ENCODE measurements at places on chromosomes 2 and 18.

DNA sequence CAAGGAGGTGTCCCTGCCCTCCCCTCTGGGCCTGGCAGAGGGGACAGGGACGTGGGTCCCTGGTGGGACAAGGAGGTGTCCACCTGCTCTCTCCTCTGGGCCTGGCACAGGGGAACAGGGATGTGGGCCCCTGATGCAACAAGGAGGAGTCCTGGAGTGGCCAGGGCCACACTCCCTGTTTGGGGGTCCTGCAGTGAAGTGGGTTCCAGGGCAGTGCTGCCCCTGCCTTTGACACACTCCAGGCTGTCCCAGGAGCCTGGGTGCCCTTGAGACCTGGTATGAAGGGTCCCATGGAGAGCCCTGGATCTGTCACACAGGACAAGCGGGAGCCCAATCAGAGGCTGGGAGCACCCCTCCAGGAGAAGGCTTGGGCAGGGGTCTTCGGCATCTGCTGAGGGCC, 75.8 kb upstream of the GPC1 start:
- no peak for DNase-seq

GRCh38 chr2:142745691-142746090, 131.8 kb upstream of the KYNU start:
- no peak for DNase-seq

DNA sequence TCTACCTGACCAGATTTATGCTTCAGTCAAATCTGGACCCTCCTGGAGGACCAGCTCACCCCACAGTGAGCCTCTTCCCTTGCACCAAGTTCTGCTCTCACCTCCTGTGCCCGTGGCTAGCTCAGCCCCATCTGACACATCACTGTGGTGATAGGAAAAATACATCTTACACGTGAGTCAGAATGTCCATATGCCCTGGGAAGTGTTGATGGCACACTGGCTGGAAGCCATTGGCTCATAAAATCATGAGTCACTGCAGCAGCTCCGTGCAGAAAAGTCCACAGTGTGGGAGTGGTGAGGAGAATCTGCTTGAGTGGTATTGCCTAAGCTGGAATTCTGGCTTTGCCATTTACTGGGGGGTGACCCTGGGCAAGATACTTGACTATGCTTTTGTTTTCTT, 42.6 kb upstream of the RAPGEF4 start:
- DNase-seq: peak; percentile 15

- DNase-seq: no peak
Observed at GRCh38 chr18:13221869-13222855, 3.6 kb downstream of the LDLRAD4 start.

- no peak for DNase-seq
Observed at GRCh38 chr2:108199726-108200125, 40.0 kb upstream of the SULT1C3 start.

DNA sequence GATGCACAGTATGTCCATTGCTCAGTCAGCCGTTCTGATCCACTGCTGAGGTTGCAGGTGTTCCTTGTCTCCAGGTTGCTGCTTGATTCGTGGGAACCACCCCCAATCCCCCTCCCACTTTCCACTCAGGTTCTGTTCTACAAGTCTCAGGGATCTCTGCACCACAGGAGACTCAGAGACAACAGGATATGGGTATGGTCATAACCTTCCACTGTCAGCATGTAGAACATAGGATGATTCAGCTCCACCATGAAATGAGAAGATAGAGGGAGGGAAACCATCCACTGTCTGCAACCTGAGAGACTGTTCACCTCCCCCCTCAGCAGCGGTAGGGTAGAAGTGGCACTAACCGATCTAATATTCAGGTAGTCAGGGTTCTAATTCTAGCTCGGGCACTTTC, 19.0 kb upstream of the KLF7 start:
- DNase-seq: no peak

GRCh38 chr18:42157420-42157819, 202.4 kb downstream of the PIK3C3 start:
- no peak for DNase-seq

DNA sequence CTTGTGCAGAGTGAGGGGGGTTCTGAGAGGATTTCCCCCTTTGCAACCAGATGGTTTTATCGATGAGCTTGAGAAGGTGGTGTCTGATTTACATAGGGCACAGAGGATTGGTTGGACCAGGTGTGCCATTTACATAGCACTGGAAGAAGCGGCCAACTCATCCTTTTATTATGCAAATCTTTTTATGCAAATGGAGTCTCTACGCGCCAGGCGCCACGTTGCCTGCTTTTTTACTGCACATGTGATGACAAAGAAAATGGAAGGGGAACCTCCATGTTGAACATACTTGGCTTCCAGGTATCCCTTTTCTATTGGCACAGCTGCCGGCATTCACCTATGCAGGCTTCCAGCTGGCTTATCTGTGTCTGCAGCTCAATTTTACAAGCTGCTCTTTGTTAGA, 18.4 kb upstream of the TXNL4A start:
- no peak for DNase-seq

GRCh38 chr18:50151926-50152325, 43.0 kb downstream of the MYO5B start:
- DNase-seq: no peak

DNA sequence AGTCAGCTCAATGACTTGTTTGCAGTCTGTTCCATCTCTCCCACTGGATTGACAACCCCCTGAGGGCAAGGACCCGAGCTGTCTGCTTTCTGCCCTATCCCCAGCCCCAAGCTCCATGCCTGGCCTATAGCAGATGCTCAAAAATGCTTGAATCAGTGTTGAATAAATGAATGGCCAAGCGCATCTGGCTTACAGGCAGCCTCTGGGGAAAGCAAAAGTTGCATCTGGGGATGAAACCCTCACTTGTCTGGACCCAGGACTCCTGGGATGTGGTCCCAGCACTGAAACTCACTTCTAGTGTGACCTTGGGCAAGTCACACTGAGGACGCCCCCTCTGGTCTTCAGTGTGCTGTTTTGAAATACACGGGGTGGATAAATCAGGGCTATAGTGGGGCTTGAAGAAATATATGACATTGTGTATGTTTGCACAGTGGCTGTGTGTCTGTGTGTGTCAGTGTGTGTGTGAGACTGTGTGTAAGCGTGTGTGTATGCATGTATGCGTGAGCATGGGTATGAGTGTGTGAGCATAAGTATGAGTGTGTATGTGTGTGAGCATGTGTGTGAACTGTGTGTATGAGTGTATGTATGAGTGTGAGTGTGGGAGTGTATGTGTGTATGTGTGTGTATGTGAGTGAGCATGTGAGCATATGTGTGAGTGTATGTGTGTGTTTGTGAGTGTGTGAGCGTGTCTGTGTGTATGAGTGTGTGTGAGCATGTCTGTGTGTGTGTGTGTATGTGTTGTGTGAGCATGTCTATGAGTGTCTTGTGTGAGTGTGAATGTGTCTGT, 27.8 kb upstream of the TNS1 start:
- DNase-seq: no peak

- no peak for DNase-seq
Observed at GRCh38 chr2:229089776-229090175, 181.3 kb downstream of the PID1 start.

GRCh38 chr18:50674307-50674980, 114.6 kb downstream of the MAPK4 start:
- no peak for DNase-seq

DNA sequence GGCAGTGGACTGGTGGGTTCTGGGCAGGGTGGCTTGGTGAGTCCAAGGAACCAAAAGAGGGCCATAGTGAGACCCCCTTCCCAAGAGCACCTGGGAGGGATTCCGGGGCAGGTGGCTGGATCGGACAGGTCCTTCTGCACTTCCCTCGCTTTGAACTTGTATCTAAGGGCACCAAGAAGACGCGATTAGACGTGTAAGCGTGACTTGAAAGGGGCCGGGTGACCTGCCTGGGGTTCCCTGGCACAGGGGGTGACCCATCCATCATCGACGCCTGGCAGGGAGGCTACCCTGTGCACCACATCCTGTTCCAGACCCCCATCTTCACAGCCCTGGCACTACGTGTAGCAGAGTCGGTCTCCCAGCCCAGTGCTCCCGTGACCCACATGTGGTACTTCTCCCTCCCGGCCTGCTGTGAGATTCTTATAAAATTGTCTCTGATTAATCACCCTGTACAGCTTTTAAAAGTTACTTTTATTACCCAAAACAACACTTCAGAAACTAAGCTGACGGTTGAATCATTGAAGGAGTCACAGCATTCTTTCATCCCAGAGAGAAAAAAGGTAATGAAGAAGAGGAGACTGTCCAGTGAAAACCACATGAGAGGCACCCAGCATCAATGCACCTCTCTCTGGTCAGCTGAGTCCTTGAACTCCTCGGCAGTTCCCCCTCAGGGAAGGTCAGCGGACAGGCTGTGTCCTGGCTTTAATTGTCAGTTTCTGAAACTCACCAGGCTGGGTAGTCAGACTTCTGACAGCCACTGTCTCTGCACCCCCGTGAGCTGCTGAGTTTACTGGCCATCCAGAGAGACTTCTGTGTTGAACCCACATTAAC, 13.0 kb downstream of the SH3BP4 start:
- DNase-seq: no peak

DNA sequence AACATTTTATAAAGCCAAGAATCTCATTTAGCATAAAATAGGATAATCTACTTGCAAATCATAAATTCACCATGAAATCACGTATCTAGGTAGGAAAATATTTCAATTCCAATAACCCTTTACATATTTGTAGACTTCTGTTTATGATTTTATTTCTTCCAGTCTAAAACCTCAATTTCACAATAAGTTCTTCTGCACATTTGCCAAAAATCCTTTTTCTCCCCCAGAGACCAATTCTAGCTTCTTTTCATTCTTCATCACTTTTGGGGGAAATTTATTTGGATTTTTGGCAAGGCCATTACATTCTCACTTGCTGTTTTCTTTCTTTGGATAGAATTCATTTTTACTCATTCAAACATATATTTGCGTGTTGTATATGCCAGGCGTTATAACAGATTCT, 86.8 kb downstream of the SPRED2 start:
- no peak for DNase-seq

DNA sequence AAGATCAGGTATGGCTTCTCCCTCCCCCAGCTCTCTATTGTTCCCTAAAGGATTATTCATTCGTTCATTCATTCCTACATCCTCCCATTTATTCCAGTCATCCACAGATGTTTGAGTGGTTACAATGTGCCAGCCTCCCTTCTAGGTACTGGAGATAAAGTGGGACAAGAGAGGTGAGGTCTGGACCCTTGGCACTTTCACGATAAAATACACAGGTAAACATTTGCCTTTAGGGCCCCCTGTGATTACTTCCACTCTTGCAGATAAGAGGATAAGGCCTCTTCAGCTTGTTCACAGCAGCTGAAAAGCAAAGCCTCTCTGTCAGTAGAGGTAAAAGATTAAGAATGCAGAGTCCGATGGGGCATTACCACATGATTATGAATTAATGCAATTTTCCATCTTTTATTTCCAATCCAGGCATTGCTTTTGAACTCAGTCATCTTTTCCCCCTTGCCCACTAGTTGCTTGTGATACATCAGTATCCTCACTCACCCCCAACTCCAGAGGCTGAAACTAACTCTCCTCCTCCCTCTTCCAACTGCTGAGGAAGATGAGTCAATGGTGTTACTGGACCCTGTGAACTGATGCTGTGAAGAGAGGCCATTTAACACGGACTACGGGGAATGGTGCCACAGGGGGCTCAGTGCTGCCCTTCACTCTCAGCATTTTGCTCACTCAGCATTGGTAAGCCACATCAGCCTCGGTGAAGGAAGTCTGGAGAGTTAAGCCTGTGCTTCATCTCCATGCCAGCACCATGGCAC, 1.1 kb upstream of the DPP4 start:
- no peak for DNase-seq

DNA sequence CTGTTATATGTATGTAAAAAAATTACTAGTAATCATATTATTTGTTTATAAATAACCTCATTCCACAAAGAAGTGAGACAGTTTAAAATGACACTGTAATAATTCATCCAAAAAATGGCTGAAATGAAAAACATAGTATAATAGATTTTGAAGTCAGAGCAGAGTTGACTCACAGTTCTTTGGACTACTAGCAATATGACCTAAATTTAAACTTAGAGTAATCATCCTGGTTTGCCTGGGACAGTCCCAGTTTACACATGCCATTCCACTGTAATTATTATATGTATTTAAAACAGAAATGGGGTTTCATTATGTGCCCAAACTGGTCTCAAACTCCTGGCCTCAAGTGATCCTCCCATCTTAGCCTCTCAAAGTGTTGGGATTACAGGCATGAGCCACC, 48.3 kb downstream of the CCDC88A start:
- DNase-seq: no peak

DNA sequence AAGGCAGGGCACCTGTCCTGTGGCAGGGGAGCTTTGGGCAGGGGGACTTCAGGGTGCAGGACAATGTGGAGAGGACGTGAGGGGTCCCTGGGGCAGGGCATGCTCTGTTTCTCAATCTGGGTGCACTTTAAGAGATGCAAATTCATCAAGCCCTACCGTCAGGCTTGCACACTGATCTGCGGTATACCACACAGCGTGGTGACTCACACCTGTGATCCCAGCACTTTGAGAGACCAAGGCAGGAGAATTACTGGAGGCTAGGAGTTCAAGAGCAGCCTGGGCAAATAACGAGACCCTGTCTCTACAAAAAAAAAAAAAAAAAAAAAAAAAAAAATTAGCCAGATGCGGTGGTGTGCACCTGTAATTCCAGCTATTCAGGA, 10.2 kb upstream of the GPC1 start:
- DNase-seq: no peak

- peak; percentile 65 for DNase-seq
Observed at GRCh38 chr18:21489119-21489750, 111.3 kb downstream of the ESCO1 start.

- no peak for DNase-seq
Observed at GRCh38 chr18:10441472-10441871, 13.0 kb upstream of the APCDD1 start.

DNA sequence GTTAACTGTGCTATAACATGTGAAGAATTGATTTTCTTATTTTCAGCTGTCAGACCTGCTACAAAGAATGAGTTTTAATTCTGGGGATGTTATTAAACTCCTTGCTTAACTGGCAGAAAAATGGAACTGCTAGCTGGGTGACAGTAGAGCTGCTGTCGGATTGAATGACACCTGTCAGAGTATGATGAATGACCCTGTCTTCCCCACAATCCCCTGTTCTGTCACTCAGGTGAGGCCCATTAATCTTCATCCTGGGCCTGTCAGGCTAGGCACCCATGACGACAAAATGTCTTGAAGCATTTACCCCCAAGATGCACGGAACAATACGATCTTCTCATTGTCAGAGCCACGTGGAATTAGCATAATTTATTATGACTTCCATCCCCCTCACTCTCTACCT, 129.9 kb upstream of the ETAA1 start:
- DNase-seq: no peak

Data from hematopoietic multipotent progenitor cell treated with erythropoietin and hydrocortisone succinate and interleukin-3 and kit ligand, for 17 days (in vitro differentiated cells).